ENCODE measurements at places on chromosomes 4 and X. TPM values are rescaled to one million over a fixed set of nuclear protein-coding genes. Genes with fewer than 3 reads are reported as not detected.

Gene SPRY1
- 15.7 TPM for polyA plus RNA-seq

Gene TMEM255A
- 0.25 TPM for polyA plus RNA-seq

Gene DLG3
- polyA plus RNA-seq, result 17.7 TPM

Gene AKAP4
- not detected for polyA plus RNA-seq

Gene MAGEA2B
- not detected for polyA plus RNA-seq
